ENCODE measurements at places on chromosomes 2 and 18.

DNA sequence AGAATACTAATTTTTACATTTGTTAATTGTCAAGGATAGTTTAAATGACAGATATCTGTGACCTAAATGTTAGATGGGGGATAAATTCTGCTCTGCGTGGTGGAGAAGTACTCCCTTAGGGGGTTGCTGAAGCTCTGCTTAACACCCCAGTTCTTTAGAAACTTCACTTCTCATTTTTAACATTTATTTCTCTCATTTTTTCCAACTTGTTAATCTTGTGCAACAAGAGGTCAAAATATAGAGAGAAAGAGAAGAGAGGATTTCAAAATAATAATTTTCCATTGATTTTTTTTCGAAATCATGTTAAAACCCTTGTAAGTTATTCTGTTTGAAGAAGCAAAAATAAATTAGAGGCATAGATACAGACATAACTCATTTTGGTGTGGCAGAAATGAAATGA, 61.3 kb upstream of the SLC8A1 start:
- H3K4me1 ChIP-seq: no peaks in the 10 kb centered on the region
- no peaks in the 10 kb centered on the region for H3K36me3 ChIP-seq
- H3K27ac ChIP-seq: no peak overlapping the region
- H3K27me3 ChIP-seq: no peaks in the 10 kb centered on the region
- no peak overlapping the region for H3K4me3 ChIP-seq

DNA sequence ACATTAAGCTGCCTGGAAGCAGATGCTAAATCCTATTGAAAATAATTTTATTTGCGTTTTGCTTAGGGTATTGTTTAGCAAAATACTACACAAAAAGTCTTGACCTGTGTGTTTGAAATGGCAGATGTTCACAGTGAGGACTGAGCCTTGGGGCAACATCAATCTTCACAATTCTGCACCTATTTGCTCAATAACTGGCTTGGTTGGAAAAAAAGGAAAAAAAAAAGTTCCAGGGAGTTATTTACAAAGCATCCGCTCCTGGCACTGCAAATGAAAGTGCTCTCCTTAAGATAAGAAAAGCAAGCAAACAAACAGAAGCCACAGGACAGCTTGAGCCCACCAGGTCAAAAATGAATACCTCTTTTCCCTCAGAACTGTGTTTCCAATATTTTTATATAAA, 77.7 kb downstream of the MAP2 start:
- DNase-seq: no peak
- H3K36me3 ChIP-seq: peaks cover 1% of the 10 kb centered on the region
- no peak overlapping the region for H3K27ac ChIP-seq
- no peaks in the 10 kb centered on the region for H3K27me3 ChIP-seq
- no peaks in the 10 kb centered on the region for H3K4me1 ChIP-seq

DNA sequence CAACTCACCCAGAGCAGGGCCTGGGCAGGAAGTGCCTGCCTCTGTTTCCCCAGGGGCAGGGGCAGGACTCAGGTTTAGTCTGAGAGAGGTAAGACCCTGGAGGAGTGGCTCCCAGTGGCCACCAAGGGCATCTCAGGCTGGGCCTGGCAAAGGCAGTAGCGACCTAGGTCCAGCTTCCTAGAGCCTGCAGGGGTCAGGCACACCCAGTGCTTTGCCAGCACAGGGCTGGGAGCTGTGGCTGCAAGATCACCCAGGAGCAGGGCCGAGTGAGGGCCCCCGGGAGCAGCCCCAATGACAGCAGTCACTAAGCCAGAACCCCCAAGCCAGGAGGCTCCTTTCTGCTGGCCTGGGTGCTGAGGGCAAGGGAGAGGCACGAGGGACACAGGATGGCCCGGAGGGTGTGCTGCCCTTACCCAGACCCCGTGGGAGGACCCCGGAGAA, 8.8 kb upstream of the DUSP2 start:
- no peak overlapping the region for H3K4me3 ChIP-seq
- H3K27ac ChIP-seq: no peak overlapping the region
- H3K36me3 ChIP-seq: no peaks in the 10 kb centered on the region

DNA sequence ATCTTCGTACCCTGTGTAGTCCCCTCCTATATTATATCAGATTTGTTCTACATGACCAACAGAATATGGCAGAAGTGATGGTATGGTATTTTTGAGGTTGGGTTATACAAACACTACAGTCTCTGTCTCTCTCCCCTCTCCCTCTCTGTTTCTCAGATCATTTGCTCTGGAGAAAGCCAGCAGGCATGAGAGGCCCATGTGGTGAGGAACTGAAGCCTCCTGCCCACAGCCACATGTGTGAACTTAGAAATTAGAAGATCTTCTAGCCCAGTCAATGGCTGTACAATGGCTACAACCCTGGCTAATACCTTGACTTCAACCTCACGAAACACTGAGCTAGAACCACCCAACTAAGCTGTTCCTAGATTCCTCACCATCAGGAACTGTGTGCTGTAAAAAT, 250.6 kb downstream of the SMAD2 start:
- no peaks in the 10 kb centered on the region for H3K36me3 ChIP-seq
- no peak overlapping the region for H3K4me3 ChIP-seq
- H3K27ac ChIP-seq: no peak overlapping the region
- no peaks in the 10 kb centered on the region for H3K27me3 ChIP-seq

- H3K4me3 ChIP-seq: peak overlapping the region; percentile 74
- no peak overlapping the region for H3K27ac ChIP-seq
- H3K36me3 ChIP-seq: peaks cover 14% of the 10 kb centered on the region
Observed at GRCh38 chr2:85327160-85327821, 498 bp downstream of the TGOLN2 start.

GRCh38 chr2:129763966-129764365, 215.5 kb upstream of the RAB6C start:
- no peak for DNase-seq
- H3K4me3 ChIP-seq: no peak overlapping the region
- no peaks in the 10 kb centered on the region for H3K36me3 ChIP-seq
- no peaks in the 10 kb centered on the region for H3K4me1 ChIP-seq
- peaks cover 1% of the 10 kb centered on the region for H3K27me3 ChIP-seq

- H3K4me1 ChIP-seq: no peaks in the 10 kb centered on the region
- H3K27ac ChIP-seq: no peak overlapping the region
- H3K27me3 ChIP-seq: no peaks in the 10 kb centered on the region
Observed at GRCh38 chr2:124908411-124908810, 883.3 kb downstream of the CNTNAP5 start.

DNA sequence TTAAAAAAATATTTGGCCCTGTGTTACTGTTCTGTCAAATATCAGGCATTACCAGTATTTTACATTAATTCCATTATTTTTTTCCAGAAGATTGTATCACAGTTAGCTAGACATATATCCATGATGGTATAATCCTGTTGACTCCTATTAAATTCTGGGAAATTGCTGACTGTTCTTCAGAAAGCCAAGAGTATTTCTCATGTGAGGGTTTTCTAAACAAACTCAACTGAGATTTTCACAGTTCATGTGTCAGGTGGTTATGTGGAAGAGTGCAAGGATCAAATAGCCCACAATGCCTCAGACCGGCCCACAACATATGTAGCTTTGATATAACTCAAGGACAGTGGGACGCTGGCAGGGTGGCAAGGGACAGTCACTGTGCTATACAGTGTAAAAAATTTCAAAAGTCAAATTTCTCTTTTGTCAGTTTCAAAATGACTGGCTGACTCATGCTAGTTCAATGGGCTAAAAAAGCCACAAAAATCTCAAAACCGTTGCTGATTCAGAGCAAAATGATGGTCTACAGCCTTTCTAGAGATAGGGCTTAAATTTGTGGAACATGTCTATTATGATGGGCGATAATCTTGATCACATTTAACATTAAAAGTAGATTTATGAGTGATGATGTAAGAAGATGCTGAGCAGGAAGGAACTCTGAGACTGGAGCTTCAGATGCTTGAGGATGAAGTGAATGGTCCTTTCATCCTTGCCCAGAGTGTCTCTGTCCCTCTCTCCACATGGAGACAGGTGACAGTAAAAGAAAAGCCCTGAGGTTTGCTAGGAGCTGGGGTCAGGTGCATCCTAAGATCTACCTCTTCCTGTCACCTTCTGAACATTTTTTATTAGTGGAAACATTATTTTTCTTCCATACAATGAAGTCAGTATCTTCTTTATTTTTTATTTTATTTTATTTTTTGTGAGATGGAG, 175.8 kb upstream of the PIEZO2 start:
- no peaks in the 10 kb centered on the region for H3K36me3 ChIP-seq
- H3K4me3 ChIP-seq: no peak overlapping the region
- no peak for DNase-seq
- H3K27ac ChIP-seq: no peak overlapping the region
- no peaks in the 10 kb centered on the region for H3K27me3 ChIP-seq

DNA sequence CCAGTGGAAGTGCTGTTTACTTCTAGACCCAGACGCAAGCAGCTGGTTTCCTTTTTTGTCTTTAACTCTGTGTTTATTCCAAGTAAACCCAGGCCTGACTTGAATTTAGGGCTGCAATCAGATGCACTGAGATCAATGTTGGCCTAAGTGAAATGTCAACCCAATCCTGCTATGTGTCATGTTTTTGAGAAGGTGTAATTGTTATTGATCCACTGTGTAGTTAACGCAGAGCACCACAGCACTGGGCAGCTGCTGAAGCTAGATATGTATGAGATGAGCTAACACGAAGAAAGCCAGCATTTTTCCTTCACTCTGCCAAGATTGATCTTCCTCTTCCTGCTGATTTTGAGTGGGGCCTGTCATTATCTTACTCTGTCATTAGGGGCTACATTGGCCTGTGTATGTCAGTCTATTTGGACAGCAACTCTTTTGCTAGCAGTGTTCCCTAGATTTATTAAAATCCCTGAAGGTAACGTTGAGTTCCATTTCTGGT, 18.9 kb upstream of the DLX1 start:
- H3K27ac ChIP-seq: no peak overlapping the region
- DNase-seq: no peak
- H3K4me1 ChIP-seq: peaks cover 4% of the 10 kb centered on the region
- peaks cover under 1% of the 10 kb centered on the region for H3K27me3 ChIP-seq
- no peak overlapping the region for H3K4me3 ChIP-seq
- H3K36me3 ChIP-seq: no peaks in the 10 kb centered on the region

DNA sequence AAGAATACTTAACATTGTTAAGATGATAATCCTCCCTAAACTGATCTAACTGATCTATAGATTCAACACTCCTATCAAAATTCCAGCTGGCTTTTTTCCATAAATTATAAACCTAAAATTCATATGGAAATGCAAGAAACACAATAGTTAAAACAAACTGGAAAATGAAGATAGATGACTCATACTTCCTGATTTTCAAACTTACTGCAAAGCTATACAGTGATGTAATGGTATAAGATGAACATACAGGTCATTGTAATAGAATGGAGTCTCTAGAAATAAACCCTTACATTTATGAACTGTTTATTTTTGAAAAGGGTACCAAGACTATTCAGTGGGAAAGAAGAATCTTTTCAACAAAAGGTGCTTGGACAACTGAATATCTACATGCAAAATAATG, 32.3 kb downstream of the UBXN4 start:
- H3K27ac ChIP-seq: no peak overlapping the region
- H3K4me3 ChIP-seq: no peak overlapping the region
- H3K36me3 ChIP-seq: peaks cover 93% of the 10 kb centered on the region
- no peak for DNase-seq
- H3K27me3 ChIP-seq: no peaks in the 10 kb centered on the region

GRCh38 chr18:31990823-31991222, 27.8 kb upstream of the RNF125 start:
- no peaks in the 10 kb centered on the region for H3K36me3 ChIP-seq
- no peak overlapping the region for H3K4me3 ChIP-seq
- no peak for DNase-seq
- H3K27me3 ChIP-seq: no peaks in the 10 kb centered on the region
- H3K4me1 ChIP-seq: peaks cover 6% of the 10 kb centered on the region

DNA sequence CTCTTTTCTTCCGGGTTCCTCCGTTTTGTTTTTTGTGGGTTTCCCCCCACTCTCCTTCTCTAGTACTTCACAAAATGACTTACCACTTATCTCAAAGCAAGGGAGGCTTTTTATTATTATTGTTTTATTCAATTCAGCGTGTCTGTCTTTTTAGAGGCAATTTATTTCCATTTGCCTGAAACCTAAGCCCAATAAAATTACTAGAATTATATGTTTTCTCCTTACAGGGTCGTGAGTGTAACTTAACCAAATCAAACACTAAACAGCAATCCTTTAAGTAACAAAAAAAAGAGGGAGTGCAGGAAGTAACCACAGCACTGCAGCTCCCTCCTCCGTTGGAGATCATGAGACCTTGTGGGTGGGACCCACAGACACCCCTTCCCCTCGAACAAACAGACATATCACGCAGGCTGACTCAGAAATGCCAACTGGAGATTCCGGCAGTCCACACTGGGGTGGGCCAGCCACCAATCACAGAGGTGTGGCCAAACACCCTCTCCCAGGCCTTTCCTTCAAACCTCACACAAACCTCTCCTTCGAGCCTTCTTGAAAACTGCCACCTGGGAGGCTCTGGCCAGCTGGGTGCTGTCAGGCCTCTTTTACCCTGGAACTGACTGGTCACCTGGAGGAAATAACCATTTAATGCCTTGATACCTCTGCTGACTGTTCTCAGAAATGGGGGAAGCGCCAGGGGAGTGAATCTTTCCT, 207.1 kb upstream of the SMAD2 start:
- no peak overlapping the region for H3K27ac ChIP-seq
- no peaks in the 10 kb centered on the region for H3K36me3 ChIP-seq
- H3K27me3 ChIP-seq: peaks cover 15% of the 10 kb centered on the region
- DNase-seq: no peak

DNA sequence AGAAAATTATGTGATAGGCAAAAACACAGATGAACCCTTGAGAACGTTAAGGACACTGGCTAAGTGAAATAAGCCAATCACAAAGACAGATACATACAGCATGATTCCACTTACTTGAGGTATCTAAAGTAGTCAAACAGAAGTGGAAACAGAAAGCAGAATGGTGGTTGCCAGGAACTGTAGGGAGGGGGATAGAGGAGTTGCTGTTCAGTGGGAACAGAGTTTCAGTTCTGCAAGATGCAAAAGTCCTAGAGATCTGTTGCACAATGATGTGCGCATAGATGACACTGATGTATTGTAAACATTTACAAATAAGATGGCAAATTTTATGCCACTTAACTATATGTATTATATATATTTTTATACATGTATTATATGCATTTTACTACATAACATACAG, 59.7 kb downstream of the POLE4 start:
- no peaks in the 10 kb centered on the region for H3K36me3 ChIP-seq
- no peak overlapping the region for H3K27ac ChIP-seq
- H3K4me3 ChIP-seq: no peak overlapping the region
- no peaks in the 10 kb centered on the region for H3K4me1 ChIP-seq
- no peak for DNase-seq

DNA sequence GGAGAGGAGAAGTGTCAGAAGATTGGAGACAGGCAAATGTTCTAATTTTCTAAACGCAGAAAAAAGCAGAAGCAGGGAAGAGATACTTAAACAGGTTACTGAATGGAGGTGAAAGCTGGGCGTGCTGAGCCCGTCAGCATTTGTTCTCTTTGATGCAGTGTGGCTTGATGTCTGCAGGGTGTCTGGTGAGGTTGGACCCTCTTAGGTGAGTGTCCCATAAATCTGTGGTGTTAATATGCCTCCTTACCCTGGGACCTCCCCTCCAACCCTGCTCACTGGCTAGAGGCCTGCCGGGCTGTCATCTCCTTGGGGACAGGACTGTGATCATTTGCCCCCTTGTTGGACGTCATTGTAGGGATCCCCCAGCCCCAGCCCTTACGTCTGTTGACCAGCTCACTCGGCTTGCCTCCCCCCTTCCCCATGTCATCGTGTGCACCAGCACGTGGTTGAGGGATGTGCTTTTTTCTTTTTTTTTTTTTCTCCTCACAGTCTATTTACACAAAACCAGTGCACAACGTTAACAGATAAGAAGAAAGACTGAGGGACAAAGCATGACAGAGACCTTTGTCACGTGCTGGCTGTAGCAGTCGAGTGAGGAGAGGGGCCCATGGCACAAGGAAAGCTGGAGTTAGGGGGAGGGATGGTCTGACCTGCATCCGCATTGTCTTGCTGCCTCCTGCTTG, 56.4 kb downstream of the NCK2 start:
- H3K27ac ChIP-seq: no peak overlapping the region
- no peak overlapping the region for H3K4me3 ChIP-seq
- no peaks in the 10 kb centered on the region for H3K27me3 ChIP-seq
- H3K4me1 ChIP-seq: peaks cover 11% of the 10 kb centered on the region
- DNase-seq: no peak
